ENCODE measurements at places on chromosomes 12 and 14. TPM values are rescaled to one million over a fixed set of nuclear protein-coding genes. Genes with fewer than 3 reads are reported as not detected.

CCDC88C gene
- 49.7 TPM for polyA plus RNA-seq

PRH2 gene
- 0.40 TPM for polyA plus RNA-seq

PAX9 gene
- polyA plus RNA-seq: 0.27 TPM

MGP gene
- polyA plus RNA-seq: 27.4 TPM

SETD1B gene
- polyA plus RNA-seq: 16.6 TPM

NANOG gene
- polyA plus RNA-seq: 0.18 TPM

HOXC10 gene
- polyA plus RNA-seq: 53.8 TPM

RAB5B gene
- polyA plus RNA-seq: 149 TPM

EIF2S3B gene
- polyA plus RNA-seq: 1.3 TPM

RPS6KA5 gene
- polyA plus RNA-seq: 6.7 TPM

FSCB gene
- not detected for polyA plus RNA-seq

ANAPC7 gene
- 63.4 TPM for polyA plus RNA-seq

FAM186B gene
- 3.9 TPM for polyA plus RNA-seq

SLC2A14 gene
- 0.34 TPM for polyA plus RNA-seq

CRACR2A gene
- polyA plus RNA-seq: 1.3 TPM

CABP1 gene
- polyA plus RNA-seq: 6.6 TPM

HCAR2 gene
- 0.51 TPM for polyA plus RNA-seq

KRT78 gene
- polyA plus RNA-seq: not detected

GLI1 gene
- 20.5 TPM for polyA plus RNA-seq

AMDHD1 gene
- 1.4 TPM for polyA plus RNA-seq

CNTN1 gene
- polyA plus RNA-seq: 31.4 TPM

SALL2 gene
- polyA plus RNA-seq: 74.4 TPM
